ENCODE measurements at places on chromosomes 2 and 18.

- no peak for DNase-seq
Observed at GRCh38 chr2:181984814-181985631, 630 bp upstream of the PPP1R1C start.

DNA sequence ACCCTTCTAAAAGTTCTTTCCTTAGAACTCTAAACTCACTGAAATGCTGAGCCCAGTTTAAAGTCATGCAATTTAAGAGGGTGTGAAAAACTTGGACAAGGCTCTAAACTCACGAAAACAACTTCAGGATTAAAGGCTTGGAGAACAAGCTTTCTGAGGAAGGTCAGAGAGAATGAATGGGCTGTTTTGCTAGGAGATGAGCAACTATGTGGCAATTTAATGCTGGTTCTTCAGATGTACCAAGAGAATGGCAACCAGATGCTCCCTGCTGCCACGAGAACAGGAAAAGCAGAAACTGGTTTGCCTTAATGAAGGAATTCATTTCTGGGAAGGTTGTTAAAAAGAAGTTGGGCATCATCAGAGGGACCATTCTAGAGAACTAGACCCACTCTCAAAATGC lies 77.8 kb upstream of the PMAIP1 start:
- DNase-seq: no peak

DNA sequence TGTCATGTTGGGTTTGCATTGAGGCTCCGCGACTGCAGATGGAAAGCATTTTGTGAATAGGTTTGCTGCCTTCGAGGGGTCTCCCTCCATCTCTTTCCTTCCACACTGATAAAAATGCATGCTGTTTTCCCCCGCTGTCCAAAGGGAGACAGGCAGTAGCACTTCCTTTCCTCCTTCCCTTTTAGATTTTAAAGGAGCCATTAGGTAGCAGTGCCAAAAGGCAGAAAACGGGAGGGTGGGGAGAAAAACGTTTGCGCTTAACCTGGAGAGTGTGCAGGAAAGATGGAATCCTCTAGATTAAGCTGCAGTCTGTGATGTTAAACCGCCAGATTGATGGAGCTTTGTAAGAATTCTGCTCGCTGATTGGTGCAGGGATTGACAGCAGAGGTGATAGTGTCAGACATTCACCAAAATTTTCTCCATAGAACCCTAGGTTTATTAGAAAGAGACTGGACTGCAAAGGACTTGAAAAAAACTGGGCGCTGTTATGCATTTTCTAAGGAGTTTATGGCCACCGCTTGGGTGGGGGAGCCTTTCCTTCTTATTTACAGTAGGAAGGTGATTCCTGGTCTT lies 688 bp downstream of the MAPRE2 start:
- DNase-seq: no peak

DNA sequence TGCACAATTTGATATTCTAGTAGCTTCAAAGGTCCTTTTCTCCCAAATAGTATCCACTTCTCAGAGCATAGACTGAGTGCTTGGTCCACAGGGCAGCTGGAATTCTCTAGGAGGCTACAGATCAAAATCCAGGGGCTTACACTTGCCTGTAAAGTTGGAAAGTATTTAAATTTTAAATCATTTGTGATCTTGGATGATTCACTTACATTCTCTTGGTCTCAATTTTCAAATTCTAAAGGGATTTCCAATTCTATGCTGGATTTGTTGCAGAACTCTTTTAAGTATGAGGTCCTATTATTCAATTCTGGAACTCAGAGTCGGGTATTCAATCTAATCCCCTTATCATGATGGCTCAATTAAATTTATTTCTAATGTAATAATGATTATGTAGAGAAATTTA lies 492.3 kb downstream of the NYAP2 start:
- no peak for DNase-seq

GRCh38 chr2:101818531-101819451 lies 121.3 kb downstream of the MAP4K4 start:
- no peak for DNase-seq

- no peak for DNase-seq
Observed at GRCh38 chr2:238743243-238744065, 104.4 kb upstream of the TWIST2 start.

DNA sequence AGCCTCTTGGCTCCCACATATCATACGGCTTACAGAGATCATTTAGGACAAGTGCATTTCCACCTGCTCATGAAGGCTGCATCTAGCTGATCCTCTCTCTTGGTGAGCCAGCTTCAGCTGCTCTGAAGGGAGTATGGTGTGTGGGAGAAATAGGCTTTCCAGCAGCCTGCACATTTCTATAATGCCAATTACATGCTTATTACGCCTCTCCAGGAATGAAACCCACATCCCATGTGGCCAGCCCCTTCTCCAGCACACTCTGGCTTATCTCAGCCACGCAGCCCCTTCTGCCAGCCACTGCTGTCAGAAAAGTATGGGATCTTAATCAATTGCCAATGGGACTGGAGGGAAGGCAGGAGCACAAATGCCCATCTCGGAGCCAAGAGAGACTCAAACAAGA lies 117.5 kb downstream of the GALNT14 start:
- DNase-seq: no peak

DNA sequence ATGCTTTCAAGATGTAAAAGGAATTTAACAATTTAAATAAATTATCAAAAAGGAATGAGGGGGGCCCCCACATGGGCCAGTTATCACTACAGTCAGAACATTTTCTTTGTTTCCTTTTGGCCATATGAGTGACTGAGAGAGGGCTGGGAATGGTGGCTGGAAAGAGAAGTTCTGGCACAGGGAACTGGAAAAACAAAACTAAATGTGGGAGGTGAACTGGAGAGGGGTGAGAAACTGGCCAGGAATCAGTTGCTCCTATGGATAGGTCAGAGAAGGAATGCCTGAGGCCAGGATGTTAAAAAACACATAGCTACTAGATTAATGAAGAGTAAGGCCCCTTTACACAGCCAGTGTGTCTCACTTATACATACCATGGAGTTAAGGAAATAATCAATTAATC lies 121.0 kb downstream of the RBMS1 start:
- no peak for DNase-seq

DNA sequence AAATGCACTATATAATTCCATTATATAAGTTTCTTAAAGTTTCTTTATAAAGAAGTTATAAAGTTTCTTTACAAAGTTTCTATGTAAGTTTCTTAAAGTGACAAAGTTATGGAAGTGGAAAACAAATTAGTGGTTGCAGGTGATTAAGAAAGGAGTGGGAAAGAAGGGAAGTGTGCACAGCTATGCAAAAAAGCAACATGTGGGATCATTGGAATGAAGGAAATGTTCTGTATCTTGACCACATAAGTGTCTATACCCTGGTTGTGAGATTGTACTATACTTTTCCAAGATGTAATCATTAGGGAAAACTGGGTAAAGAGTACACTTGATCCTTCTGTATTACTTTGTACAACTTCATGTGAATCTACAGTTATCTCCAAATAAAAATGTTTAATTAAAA lies 1541.1 kb downstream of the LRP1B start:
- DNase-seq: no peak

DNA sequence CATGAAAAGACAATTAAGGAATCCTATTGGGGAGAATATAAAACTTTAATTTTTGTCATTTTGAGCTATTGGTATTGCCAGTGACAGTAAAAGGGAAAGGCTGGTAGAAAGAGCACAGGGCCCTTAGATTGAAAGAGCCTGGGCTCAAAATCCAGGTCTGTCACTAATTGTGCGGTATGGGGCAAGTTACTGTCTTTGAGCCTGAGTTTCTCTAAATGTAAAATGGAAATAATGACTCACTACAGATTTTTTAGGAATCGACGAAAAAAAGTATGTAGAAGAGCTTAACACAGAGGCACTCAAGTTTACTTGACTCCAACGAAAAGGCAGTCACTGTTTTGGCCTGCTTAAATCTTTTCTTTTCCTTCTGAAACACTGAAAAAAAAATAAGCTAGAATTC lies 7.0 kb downstream of the NDUFV2 start:
- no peak for DNase-seq

DNA sequence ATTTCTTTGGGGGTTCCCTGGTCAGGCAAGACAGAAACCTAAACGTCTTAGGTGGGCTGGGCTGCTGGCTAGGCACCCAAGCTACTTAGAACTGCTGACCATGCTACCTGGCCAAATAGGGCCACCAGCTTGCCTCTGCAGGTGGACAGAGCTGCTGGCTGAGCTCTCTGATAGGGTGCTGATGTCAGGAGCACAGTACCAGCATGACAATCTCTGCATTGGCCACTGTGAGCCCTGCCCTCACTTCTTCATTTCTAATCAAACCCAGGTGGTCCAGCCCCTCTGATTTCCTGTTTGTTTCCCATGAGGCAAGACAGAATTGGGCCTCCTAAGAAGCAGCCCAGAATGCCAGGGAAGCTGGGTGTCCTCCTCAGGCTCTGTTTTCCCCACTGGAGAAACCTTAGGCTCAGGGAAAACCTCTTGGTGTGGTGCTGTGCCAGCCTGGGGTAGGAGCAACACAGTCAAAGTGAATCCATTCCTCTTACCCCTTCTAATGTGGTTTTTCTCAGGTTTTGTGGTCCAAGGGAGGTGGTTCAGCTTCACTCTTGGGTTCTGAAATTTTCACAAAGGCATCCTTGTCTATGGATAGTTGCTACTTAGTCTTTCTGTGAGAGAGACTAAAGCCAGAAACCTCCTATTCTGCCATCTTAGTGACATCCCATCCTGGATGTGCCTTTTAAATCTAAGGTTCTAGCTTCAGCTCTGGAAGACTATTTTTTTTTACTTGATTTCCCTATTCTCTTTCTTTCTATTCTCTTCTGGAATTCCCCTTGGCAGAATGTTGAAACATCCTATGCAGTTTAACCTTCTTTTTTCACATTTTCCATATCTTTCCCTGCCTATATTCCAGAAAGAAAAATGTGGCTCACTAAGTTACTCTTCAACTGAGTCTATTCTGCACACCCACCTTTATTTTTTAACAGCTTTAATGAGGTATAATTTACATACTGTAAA lies 15.2 kb downstream of the SP100 start:
- no peak for DNase-seq

DNA sequence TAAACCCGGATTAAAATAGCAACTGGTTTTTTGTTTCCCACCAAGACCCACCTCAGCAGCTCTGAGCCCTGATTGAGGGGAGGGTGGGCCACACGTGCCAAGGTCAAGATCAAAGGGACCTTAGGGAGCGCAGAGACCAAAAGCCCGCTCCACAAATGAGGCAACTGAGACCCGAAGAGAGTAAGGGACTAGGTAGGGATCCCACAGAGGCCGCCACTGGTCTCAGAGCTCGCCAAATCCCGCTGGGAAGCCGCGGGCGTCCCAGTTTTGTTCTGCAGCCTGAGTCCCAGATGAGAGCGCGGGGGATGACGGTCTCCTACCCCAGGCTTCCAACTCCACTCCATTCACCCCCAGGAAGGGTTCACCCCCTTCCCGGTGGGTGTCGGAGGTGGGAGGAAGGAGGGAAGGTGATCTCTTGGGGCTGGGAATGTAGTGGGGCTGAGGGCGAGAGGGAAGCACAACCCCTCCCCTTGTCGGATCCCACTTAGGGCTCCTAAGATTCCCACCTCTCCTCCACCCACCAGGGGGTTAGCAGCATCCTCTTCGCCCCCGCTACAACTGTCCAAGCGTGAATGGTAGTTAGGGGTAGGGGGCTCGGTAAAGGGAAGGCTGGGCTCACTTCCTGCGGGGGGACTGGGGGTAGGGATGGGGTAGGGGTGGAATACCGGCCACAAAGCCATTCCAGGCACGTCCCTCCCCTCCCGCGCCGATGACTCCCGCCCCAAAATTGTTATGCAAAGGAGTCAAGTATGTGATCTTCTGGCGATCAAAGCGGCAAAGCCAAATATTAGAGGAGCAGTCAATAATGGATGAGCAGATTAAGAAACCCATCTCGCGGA lies 7.3 kb upstream of the EN1 start:
- no peak for DNase-seq

DNA sequence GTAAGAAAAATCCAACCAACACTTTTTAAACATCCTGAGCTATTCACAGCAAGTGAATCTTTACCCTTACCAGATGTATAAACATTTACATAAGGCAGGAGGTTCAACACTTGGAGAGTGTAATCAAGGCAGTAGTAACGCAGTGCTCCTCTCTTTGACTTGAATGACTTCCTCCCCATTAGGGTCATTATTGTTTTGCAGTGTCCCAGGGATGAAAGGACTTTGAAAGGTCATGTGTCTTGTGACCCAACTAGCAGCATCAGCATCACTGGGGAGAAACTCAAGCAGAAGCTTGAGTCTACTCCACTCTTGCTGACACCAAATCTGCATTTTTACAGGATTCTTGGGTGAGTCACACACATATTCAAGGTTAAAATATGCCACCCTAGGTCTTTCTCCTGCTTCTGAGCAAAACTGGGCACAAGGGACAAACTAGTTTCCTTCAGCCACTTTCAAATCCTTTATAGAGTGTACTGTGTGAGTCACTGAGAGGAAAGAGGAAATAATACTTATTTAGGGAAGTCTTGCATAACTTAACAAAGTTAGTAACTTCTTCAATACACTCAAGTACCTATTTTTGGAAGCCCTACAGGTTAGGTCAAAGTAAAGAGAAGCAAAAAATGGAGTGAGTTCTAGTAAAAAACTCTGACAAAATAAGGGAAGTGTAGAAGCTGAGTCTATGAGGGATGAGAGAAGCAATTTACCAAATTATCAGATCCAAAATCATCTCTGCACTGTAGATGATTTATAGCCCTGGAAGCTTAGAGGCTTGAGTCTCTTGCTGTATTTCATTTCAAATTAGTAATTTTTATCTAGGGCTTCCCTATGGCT lies 51.0 kb upstream of the EML4 start:
- no peak for DNase-seq

DNA sequence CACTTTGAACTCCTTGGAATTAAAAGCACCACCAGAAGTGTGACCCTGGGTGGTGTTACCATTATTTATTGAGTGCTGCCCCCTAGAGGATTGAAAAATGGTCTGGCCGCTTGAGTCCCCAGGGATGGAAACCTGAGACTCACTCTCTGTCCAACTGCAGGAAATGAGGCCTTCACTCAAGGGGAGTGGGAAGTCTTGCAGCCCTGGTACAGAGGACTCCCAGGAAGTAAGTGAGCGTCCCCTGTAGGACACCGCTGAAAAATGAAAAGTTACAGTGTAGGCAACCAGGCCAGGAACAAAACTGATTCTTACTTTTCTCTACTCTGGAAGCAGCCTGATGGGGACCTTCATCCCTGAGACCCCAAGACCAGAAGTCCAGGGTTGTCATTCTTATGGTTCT lies 2.2 kb upstream of the NRP2 start:
- no peak for DNase-seq

DNA sequence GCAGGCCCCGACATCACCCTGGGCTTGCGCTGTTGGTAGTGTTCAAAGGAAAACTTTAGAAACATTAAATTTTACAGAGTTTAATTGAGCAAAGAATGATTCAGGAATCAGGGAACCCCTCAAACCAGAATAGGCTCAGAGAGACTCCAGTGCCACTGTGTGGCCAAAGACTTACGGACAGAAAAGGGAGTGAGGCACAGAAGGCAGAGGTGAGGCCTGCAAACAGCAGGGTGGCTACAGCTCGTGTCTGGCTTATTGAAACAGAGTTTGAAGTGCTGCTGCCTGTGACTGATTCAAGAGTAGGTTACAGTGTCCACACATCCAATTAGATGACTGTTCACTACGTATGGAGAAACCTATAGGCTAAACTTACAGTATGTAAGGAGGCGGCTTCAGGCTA lies 2.4 kb upstream of the CTDP1 start:
- DNase-seq: no peak

GRCh38 chr2:17245906-17246305 lies 272.3 kb downstream of the RAD51AP2 start:
- DNase-seq: no peak

- no peak for DNase-seq
Observed at GRCh38 chr2:144181001-144181400, 338.9 kb downstream of the ZEB2 start.

All from GM12892 (cell line).